ENCODE measurements at places on chromosomes 6 and 20. TPM values are rescaled to one million over a fixed set of nuclear protein-coding genes. Genes with fewer than 3 reads are reported as not detected.
A peak's percentile ranks its signal among the peaks of the same experiment; 100 is the strongest.

GRCh38 chr6:48765352-48765961, 654.5 kb upstream of the PTCHD4 start:
- no peak for DNase-seq

The EYS gene
- not detected for total RNA-seq

- peak; percentile 78 for DNase-seq
These were observed 7.9 kb upstream of the SDCBP2 start for GRCh38 chr20:1336699-1337367.

The GPR63 gene
- 0.48 TPM for total RNA-seq

- no peak for DNase-seq
These were observed 15.5 kb downstream of the CCDC167 start for GRCh38 chr6:37483917-37484785.

- no peak for DNase-seq
These were observed 2.1 kb downstream of the EGFL8 start for GRCh38 chr6:32166411-32167061.

- no peak for DNase-seq
These were observed 13.1 kb upstream of the RNASET2 start for GRCh38 chr6:166969390-166970002.
